Activated CD4-positive, alpha-beta T cell treated with anti-CD3 and anti-CD28 coated beads, Interleukin-2, amount 10 ng/mL, durations not matched to agents 7 days and 5 days (primary cell): ENCODE measurements at places on chromosomes 5 and 9.

DNA sequence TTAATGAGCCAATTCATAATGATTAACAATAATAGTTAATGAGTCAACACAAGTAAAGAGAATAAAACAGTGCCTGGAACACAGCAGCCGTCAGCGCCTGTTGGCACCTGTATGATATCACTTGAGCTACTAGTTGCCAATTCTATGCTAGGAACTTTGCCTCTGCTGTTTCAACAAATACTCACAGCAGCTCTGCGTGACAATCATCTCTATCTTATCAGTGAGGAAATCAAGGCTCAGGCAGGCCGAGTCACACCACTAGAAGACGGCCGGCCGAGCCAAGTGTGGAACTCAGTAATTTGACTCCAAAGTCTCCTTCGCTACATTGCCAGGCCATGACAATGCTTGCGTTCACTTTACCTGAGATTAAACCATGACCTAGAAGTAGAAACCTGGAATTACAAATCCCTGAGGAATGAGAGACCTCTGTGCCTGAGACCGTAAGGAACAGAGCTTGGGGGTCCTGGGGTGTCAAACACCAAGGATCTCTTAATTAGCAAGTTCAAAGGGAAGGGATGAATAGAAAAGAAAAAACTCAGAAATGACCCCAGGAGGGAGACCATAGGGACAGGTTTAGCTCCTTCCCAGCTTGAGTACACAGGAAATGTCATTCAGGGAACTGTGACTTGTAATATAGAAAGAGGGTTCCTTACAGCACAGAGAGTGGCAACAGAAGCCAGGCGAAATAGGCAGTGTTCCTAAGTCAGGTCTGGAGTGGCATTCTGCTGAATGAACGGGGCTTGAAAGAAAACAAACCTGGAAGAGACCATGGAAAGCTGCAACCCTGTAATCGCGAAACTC lies 109.1 kb downstream of the SUSD1 start:
- no peak for DNase-seq

DNA sequence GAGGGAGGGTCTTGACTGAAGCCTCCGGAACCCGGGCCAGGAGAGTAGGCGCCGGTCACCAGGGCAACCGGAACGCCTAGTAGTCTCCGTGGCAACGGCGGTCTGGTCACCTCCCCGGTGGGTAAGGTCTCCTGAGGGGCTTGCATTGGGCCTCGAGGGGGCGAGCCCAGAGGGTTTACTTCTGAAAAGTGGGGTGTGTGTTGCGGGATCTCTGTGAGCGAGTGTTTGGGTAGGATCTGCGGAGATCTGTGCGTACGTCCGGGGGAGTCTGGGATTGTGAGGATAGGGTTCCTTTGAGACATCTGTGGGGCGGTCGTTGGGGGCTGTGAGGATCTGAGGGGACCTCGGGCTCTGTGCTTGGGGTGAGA lies at the start of gene FAM221B:
TSS of gene FAM221B (minus strand) at position 17 of the 368 bp plus-strand sequence. CDS start 2,571 bp downstream, outside the sequence.
- DNase-seq, result peak; percentile 50

DNA sequence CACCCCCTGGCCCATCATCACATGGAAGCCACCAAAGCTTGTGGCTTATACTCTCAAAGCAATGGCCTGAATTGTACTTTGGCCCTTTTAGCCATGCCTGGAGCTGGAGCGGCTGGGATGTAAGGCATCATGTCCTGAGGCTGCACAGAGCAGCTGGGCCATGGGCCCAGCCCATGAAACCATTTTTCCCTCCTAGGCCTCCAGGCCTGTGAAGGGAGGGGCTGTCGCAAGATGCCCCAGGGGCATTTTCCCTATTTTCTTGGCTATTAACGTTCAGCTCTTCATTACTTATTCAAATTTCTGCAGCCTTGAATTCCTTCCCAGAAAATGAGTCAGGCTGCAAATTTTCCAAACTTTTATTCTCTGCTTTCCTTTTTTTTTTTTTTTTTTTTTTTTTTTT lies 27.7 kb downstream of the FST start:
- no peak for DNase-seq

- no peak for DNase-seq
Measured at GRCh38 chr5:142840575-142840974, 70.4 kb downstream of the ARHGAP26 start.

GRCh38 chr5:73513996-73514395 lies 15.8 kb downstream of the BTF3 start:
- no peak for DNase-seq
